ENCODE measurements at places on chromosomes 12 and 14. TPM values are rescaled to one million over a fixed set of nuclear protein-coding genes. Genes with fewer than 3 reads are reported as not detected.

KRT82 gene
- total RNA-seq, result not detected

GNB3 gene
- 0.17 TPM for total RNA-seq

GRCh38 chr12:6228535-6229223 is 28.5 kb downstream of the CD9 start:
- DNase-seq, result no peak
- H3K27me3 ChIP-seq, result no peaks in the 10 kb centered on the region
- H3K36me3 ChIP-seq, result no peaks in the 10 kb centered on the region
- peaks cover 99% of the 10 kb centered on the region for H3K4me1 ChIP-seq

DNA sequence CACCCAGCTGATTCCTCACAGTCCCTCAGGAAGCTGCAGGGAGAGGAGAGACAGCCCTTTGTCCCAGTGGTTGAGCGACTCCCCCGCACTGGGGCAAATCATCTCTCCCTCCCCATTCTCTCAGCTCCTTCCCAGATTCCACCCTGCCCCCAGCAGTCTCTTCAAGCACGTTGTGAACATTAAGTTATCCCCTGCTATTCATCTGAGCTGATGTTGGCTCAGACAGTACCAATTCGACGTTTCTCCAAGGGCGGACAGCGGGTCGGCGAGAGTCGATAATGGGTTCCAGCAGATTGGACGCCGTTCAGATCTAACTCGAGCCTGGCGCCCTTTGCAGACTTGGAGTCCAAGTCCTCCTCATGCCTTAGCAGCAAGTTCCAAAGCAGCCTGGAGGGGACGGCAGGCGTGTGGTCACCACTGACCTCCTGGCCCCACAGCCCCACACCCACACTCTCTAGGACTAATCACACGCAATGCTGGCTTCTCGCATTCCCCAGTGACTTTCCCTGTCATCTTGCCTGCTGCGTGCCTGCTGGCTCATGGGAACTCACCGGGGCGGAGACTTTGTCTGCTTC is 245.9 kb downstream of the CHST11 start:
- H3K27me3 ChIP-seq, result peaks cover 35% of the 10 kb centered on the region
- H3K36me3 ChIP-seq, result no peaks in the 10 kb centered on the region
- no peak overlapping the region for H3K4me3 ChIP-seq
- no peak overlapping the region for H3K27ac ChIP-seq
- DNase-seq, result no peak

TCL1B gene
- not detected for total RNA-seq

Measured in HepG2 (cell line).